GM23248 (cell line): ENCODE measurements at places on chromosomes 5 and 9.

GRCh38 chr9:37034305-37034937 is 353 bp upstream of the PAX5 start:
- peak; percentile 38 for DNase-seq

DNA sequence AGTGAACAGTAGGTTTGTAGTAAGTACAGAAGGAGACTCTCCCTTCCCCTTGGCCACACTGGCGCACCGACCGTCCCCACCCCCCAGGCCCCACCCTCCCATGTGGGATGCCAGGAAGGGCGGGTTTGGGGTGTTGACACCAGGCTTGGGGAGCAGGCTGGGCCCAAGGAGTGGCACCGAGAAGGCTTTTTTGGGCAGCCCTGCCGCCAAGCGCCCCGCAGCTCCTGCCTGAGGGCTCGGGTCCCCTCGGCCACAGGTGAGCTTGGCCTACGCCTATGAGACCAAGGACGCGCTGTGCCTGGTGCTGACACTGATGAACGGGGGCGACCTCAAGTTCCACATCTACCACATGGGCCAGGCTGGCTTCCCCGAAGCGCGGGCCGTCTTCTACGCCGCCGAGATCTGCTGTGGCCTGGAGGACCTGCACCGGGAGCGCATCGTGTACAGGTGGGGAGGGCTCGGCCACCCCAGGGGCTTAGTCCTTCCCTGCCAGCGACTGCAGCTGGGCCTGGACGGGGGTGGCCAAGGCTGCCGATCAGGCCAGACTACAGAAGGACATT is 7.3 kb downstream of the GRK6 start:
- no peak for DNase-seq

DNA sequence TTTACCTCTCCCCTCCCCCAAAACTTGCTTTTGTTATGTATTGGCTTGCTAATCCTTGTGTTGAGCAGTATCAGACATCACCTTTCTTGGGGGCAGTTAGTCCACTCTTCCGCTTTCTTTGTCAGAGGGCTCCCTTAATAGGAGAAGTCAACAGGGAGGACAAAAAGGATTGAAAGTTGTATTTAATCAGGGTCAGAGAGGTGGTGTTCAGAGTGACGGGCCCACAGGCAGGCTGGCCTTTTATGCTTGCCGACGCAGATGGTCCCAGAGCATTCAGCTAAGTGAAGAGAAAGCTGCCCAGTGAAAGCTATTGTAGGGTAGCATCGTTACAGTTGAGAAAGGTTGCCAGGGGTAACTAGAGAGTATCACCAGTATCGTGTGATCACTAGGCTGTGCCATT is 131.1 kb downstream of the ZCCHC7 start:
- DNase-seq, result no peak

DNA sequence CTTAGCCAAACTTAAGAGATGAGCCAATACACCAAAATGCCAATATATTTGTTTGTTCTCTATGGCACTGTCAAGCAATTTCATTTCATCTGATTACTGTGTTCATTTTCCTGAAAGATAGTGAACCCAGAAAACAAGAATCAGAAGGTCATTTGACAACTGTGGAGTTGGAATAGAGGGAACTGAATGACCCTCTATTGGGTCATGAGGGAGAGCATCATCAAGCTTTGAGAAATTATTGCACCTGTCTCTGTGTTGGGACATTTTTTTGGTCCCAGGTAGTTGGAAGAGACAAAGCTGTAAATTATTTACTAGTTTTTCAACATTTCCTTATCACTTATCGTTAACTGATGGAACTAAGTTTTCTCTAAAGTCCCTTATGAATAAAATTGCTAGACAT is 129.4 kb downstream of the GHR start:
- no peak for DNase-seq

DNA sequence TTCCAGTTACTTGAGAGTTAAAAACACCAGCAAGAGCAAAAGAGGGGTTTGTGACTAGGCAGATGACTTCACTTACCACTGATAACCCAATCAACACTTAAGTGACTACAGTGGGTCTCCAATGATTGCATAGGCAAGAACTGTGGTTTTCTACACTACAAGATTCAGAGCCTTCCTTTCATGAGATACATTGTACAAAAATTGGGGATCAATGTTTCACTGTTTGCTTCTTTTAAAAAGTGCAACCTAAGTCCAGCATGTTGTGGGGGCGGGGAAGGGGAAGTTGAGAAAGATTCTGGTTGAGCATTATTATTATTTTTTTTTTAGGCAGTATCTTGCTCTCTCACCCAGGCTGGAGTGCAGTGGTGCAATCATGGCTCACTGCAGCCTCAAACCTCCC is 3.6 kb downstream of the IQGAP2 start:
- no peak for DNase-seq

DNA sequence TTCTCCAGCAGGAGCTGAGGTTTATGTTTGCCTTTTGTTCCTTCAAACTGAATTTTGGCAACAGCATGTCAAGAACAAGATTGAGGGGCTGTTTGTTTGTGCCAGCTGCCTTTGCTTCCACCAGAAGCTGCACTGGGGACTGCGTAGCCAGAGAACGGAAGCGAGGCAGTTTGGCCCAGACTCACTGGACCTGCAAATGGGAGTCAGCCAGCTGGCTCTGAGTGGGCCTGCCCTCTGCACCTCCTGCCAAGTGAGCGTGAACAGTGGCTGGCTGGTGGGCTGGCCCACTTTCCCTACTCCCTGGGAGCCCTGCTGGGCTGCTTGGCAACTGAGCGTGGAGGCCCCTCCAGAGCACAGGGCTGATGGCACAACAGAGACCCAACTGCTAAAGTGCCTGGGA is 111.6 kb downstream of the GALNT10 start:
- no peak for DNase-seq

DNA sequence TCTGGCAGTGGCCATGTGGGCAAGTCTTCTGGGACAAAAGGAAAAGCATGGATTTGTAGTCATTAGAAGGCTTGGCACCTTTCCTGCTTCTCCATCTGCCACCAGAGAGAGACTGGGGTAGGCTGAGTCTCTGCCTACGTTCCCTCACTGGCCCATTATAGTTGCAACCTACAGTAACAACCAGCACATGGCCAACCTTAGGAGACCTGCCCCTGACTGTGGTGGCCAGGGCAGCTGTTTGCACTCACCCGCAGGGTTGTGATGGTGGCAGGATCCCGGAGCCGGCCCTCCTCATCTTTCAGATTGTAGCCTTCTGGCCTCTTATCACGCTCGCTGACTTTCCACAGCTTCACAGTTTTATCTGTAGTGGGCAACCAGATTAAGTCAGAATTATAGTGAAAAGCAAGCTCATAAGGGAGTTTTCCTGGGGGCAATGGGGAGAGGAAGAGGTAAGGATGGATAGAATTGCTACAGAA is 174.9 kb upstream of the GPR151 start:
- DNase-seq, result no peak

DNA sequence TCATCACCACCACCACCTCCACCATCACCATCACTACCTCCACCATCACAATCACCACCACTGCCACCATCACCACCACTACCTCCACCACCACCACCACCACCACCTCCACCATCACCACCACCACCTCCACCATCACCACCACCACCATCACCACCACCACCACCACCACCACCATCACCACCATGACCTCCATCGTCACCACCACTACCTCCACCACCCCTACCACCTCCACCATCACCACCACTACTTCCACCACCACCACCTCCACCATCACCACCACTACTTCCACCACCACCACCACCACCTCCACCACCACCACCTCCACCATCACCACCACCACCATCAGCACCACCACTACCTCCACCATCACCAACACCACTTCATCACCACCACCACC is 23.5 kb upstream of the ADCY2 start:
- no peak for DNase-seq

GRCh38 chr5:111200828-111201227 is 23.4 kb upstream of the CAMK4 start:
- no peak for DNase-seq

- DNase-seq, result peak; percentile 48
Observed at GRCh38 chr5:33046091-33046490, 335.0 kb downstream of the NPR3 start.

DNA sequence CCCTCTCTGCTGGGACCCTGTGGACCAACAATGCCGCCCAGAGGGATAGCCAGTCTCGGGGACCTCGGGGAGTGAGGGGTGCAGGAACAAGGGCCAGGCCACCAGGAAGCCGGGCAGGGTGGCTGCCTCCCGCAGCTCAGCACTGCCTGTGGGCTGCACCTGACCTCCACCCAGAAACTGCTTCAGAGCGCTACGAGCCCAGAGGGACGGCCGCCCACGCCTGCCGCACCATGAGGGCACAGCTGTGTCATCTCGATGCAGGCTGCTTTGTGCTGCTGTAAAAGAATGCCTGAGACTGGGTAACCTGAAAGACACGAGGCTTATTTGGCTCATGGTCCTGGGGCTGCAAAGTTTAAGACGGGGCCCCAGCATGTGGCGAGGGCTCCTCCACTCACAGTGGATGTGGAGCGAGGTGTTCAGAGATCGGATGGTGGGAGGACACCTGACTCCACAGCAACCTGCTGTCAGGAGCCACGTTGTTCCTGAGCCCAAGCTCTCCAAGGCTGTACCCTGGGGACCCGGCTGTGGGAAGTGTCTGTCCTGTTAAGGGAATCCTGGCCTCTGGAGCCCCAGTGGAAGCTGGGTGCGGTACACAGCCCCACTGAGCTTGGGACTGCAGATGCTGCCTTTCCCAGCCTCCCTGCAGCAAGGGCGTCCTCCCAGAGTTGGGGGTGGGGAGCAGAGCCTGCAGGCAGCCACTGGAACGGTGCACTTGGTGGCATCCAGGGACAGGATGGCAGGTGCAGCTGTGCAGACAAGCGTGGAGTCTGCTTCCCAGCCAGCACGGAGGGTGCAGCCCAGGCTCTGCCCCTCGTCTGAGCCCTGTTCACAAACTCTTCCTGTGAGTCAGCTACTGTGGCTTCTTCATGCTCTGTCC is 11.8 kb upstream of the ZDHHC11 start:
- DNase-seq, result peak; percentile 38

- no peak for DNase-seq
Observed at GRCh38 chr9:132239518-132239917, 77.7 kb downstream of the NTNG2 start.

GRCh38 chr5:83222906-83223305 is 145.6 kb downstream of the XRCC4 start:
- DNase-seq, result no peak

DNA sequence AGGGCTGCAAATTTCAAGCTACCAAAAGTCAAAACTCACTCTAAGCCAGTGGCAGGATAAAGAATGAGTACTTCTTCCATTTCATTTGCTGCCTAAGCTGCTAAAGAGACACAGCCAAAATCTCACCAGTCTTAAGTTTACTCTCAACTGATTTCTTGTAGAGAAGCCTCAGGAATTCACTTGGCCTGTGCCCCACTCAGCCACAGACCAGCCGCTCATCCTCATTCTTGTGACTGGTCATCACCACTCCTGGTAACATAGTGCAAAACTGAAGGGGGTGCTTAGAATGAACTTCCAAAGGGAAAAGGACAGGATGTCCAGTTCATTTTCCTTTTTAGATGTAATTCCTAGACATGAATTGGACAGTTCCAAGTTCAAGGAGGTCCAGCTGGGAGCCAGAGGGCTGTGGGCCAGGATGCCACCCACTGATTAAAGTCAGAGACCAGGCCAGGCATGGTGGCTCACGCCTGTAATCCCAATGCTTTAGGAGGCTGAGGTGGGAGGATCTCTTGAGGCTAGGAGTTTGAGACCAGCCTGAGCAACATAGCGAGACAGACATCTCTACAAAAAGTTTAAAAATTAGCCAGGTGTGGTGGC is 72.7 kb upstream of the RANBP3L start:
- peak; percentile 93 for DNase-seq

DNA sequence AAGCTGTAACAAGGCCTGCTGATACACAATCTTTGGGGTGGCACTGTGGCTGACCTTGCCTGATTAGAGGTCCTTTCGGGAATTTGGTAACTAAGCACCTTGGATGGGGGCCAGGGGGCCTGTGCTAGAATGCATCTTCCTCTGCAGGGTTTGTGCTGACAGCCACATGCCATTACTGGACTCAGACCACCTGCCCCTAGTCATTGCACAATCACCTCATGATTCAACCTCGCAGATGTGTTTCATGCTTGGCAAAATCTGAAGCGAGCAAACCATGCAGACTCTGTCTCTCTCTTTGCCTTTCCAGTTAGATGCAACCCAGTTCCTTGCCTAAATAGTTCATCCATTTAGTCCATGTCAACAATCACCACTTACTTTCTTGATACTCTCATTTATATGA is 96.5 kb upstream of the ERCC6L2 start:
- DNase-seq, result peak; percentile 43

DNA sequence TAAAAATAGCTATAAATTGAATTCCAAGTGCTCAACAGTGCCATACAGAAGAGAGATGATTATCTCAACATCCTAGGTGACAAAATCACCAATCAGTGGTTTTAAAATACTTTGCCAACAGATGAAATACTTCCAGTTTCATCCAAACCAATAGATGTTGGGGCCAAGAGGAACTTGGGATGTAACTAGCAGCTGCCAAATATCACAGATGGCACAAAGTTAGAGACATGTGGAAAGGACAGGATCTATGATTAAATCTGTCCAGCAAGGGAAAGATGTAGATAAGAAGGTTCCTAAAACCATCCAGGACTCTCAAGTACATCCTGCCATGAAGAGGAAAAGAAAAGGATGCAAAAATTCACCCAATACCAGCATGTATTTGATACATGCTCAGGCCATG is 23.8 kb downstream of the TRPM3 start:
- no peak for DNase-seq

DNA sequence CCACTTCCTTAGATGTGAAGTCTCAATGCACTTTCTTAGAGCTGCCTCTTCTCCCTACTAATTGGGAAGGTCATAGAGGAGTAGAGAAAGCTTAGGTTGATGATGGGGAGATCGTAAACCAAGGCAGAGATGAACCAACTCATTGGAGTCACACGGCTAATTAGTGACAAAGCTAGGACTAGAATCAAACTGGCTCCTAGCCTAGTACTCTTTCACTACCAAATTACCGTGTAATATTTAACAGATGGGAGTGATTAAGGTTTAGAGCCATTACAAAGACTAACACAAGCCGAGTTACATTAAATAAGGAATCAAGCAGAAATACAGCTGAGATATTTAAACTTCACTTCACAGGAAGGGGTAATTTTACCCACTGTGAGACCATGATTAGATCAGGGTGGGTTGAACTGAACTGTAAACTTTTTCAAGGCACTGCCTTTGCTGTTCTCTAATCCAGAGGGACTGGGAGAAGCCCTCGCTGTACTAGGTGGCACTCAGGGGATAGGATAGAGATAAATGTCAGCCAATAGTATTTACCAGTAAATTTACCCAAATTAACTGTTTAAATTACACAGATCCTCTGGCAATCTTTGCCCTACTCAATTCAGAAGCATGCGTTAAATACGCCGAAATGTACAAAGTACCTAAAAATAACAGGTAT is 166.4 kb upstream of the PIK3R1 start:
- peak; percentile 48 for DNase-seq

GRCh38 chr9:33446240-33446945 is 1.0 kb downstream of the AQP3 start:
- no peak for DNase-seq

DNA sequence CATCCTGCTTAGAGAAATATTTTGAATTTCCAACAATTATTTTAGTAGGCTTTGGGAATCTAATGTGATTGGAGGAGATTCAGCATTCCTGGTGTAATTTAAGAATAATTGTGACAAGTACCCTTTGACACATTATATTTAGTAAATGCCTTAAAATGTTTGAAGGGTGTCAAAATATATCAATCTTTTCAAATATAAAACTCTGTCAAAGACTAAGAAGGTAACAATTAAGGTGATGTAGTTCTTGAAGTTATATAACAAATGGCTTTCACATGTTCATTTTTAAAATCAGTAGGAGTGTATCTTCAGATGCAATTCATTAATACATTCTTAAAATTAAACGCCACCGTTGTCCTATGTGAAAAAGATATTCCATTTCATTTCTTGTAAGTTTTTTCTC is 1977.1 kb upstream of the CDH9 start:
- DNase-seq, result no peak
